ENCODE measurements at places on chromosomes 7 and 10.

DNA sequence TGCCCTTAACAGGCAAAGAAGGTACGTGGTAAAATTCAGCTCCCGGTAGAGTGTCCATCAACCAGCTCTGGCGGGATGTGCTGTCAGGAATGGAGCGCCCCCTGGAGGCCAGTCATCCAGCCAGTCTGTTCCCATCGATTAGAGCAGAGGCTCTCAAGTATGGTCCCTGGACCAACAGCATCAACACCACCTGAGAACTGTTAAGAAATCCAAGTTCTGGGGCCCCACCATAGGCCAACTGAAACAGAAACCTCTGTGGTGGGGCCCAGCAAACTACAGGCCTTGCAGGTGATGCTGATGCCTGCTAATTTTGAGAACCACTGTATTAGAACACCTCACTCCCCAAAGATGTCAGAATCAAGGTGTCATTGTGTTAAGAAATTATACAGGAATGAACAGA, 109.2 kb downstream of the DPY19L1 start:
- no peak overlapping the region for H3K4me3 ChIP-seq
- no peak overlapping the region for H3K27ac ChIP-seq
- H3K36me3 ChIP-seq, result no peaks in the 10 kb centered on the region
- H3K4me1 ChIP-seq, result no peaks in the 10 kb centered on the region
- H3K27me3 ChIP-seq, result no peaks in the 10 kb centered on the region

DNA sequence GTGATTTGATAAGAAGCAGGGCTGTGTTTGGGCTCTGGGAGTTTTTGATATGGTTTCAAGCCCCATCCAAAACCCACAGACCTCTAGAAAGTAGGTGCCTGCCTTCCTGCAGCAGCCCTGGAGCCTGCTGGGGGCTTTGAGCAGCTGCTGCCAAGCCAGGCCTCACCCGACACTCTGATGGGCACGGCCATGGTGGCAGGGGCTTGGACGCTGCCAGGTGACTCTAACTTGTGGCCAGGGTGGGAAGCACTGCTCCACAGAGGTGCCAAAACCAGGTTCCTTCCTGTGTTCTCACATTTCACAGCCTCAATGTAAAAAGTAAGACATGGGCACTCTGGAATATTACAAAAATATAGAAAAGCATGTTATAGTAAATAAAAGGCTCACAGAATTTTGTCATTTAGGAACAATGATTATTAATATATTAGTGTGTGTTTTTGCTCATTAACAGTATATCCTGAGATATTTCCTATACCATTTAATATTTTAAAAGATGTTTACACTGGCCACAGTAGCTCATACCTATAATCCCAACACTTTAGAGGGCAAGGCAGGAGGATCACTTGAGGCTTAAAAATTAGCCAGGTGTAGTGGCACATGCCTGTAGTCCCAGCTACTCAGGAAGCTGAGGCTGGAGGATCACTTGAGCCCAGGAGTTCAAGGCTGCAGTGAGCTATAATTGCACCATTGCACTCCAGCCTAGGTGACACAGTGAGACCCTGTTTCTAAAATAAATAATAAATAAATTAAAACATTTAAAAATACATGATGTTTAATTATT, 95.1 kb downstream of the EGFR start:
- no peak overlapping the region for H3K4me3 ChIP-seq
- H3K27ac ChIP-seq, result no peak overlapping the region
- H3K27me3 ChIP-seq, result no peaks in the 10 kb centered on the region
- DNase-seq, result no peak

- no peak overlapping the region for H3K4me3 ChIP-seq
These were observed 339.2 kb downstream of the ZNF716 start for GRCh38 chr7:57789130-57789529.

GRCh38 chr7:64877714-64878610, 25.1 kb upstream of the ZNF273 start:
- peak; percentile 12 for DNase-seq
- no peaks in the 10 kb centered on the region for H3K4me1 ChIP-seq
- peak overlapping the region; percentile 36 for H3K4me3 ChIP-seq
- peaks cover 11% of the 10 kb centered on the region for H3K36me3 ChIP-seq

- H3K36me3 ChIP-seq, result no peaks in the 10 kb centered on the region
- no peak overlapping the region for H3K4me3 ChIP-seq
- no peak overlapping the region for H3K27ac ChIP-seq
- no peaks in the 10 kb centered on the region for H3K27me3 ChIP-seq
- no peaks in the 10 kb centered on the region for H3K4me1 ChIP-seq
- no peak for DNase-seq
These were observed 41.8 kb downstream of the MTURN start for GRCh38 chr7:30176463-30177109.

All from H9 (cell line).